ENCODE measurements at places on chromosomes 3 and 15. TPM values are rescaled to one million over a fixed set of nuclear protein-coding genes. Genes with fewer than 3 reads are reported as not detected.

DNA sequence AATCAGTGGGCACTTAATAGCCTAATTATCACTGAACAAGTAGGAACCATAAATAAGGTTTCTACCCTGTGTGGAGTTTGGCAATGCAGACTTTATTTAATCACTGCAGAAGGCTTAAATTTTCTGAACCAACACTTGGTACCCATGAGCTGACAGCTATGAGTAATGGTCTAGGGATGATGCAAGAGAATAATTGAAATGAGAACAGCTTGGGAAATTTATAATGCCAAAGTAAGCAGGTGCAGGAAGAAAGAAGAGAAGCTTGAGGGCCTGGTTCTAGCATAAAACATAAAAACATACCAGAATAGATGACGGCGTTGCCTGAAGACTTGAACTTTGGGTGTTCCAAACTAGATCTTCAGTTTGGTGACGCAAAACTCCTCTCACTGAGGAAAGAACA, 67.0 kb downstream of the IMPG2 start:
- DNase-seq, result no peak
- H3K27ac ChIP-seq, result no peak overlapping the region
- H3K36me3 ChIP-seq, result no peaks in the 10 kb centered on the region
- no peaks in the 10 kb centered on the region for H3K27me3 ChIP-seq

DNA sequence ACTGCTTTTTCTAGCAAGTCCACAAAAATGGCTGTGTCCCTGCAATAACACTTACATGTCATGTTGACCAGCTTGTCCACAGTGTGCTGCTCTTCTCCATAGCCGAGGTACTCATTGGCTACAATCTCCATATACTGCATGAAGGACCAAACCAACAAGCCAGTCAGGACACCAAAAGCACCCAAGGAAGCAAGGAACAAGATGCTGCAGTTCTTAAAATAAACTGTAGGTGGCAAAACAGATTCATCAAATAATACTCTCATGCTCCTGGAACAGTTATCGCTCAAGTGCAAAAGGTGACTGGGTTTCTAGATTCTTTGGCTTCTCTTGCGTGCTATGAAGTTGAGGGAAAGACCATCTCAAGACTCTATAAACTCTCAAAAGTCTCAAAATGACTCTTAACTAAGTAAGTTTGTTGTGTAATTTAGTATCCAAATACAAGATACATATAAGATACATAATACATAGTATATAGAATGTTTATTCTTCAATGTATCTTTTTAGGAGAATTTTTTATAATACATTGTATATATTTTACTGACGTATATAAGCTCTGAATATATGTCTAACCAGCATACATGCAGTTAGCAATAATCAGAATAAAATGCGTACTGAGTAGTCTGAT, 57.0 kb downstream of the NEK10 start:
- H3K4me3 ChIP-seq, result no peak overlapping the region
- H3K27me3 ChIP-seq, result no peaks in the 10 kb centered on the region
- H3K4me1 ChIP-seq, result no peaks in the 10 kb centered on the region
- no peak overlapping the region for H3K27ac ChIP-seq

DNA sequence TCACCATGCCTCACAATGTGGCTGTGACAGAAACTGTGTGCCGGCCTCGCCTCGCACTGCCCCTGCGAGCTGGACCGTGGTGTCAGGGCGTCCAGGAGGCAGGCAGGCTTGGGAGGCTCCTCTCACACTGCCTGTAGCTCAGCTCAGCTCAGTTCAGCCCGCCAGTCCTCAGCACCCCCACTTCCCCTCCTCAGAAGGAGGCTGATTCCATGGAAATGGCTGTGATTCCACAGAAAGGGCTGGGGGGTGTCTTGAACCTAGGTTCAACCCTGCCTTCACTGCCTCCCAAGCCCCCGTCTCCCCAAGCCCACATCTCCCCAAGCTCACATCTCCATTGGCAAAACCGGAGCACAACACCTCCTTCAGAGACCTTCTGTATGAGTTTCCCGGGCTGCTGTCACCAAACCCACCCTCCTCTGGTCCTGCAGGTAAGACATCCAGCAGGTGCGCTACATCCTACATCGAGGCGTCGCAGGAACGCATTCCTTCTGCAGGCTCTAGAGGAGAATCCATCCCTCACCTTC, 94.0 kb downstream of the OCA2 start:
- no peak for DNase-seq
- no peak overlapping the region for H3K27ac ChIP-seq
- H3K27me3 ChIP-seq, result no peaks in the 10 kb centered on the region

DNA sequence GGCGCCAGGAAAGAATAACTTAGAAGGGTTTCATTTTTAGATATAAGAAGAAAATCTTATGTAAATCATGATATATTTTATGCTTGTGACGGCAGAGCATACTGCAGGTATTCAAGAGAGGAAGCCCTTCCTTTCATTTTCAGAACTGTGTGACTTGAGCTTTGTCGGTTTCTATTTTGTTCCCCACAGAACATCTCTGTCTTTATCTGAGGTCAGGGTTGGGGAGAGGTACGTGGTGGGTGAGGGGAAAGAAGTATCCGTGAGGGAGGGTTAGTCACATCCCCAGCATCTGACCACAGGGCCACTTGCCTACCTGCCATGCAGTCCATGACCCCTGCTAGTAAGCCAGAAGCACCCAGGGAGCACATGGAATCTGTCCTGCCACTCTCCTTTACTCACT, 126.5 kb downstream of the DGKG start:
- H3K27ac ChIP-seq, result no peak overlapping the region
- H3K4me1 ChIP-seq, result no peaks in the 10 kb centered on the region
- no peak for DNase-seq
- H3K27me3 ChIP-seq, result no peaks in the 10 kb centered on the region
- no peaks in the 10 kb centered on the region for H3K36me3 ChIP-seq
- no peak overlapping the region for H3K4me3 ChIP-seq

Gene RBSN
- total RNA-seq, result 18.8 TPM

- no peak for DNase-seq
- H3K4me1 ChIP-seq, result peaks cover 36% of the 10 kb centered on the region
- no peak overlapping the region for H3K27ac ChIP-seq
Measured at GRCh38 chr3:72388117-72388516, 460.1 kb downstream of the SHQ1 start.

All from H9 (cell line).